Left colon (tissue), 2 donors: ENCODE measurements at places on chromosomes 11 and 22.

- DNase-seq = no peak
Observed at GRCh38 chr11:19728436-19728835, 15.8 kb downstream of the NAV2 start.

- DNase-seq = no peak
Observed at GRCh38 chr11:100759856-100760255, 72.8 kb downstream of the ARHGAP42 start.

DNA sequence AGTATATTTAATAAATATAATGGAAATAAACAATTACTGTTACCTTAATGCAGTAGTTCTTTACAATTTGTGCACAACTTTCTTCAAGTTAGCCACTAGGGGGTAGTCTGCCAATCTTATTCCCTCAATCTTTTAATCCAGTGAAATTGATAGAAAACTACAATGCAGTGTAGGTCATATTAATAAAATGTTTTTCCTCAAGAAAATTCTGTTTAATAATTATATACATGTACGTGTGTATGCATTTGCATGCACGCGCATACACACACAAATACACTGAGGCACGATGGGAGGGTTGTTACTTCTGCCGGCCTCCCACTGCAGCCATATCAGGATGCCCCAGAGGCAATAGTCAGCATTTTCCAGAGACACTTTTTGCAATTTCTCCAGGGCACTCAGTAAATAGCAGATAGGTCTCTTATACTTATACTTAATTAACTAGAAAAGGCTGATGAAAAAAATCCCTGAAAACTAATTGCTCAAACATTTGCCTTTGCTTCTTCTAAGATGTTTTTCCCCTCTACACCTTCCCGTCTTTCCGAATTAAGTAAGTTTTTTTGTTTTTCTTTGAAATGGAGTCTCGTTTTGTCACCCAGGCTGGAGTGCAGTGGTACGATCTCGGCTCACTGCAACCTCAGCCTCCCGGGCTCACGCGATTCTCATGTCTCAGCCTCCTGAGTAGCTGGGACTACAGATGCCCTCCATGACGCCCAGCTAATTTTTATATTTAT is 3.1 kb downstream of the GAB2 start:
- no peak for DNase-seq

- DNase-seq = no peak
Observed at GRCh38 chr11:103488579-103488978, 379.4 kb downstream of the DYNC2H1 start.

- no peak for DNase-seq
Observed at GRCh38 chr11:13140873-13141655, 131.9 kb downstream of the RASSF10 start.

DNA sequence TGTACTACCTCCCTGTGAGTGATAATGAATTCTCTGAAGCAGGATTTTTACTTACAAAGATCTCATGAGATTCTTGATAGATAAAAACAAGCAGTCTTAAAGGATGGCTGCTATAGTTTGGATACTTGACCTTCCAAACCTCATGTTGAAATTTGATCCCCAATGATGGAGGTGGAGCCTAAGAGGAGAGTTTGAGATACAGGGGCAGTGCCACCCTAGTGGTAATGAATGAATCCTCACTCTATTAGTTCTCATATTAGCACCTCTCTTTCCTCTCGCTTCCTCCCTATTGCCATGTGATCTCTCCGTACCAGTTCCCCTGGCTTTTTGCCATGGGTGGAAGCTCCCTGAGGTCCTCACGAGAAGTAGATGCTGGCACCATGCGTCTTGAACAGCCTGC is 37.9 kb upstream of the OR8B8 start:
- DNase-seq = no peak

GRCh38 chr22:39317775-39318506 is 1.5 kb downstream of the RPL3 start:
- no peak for DNase-seq
